NCI-H510A treated with DMSO at 0.1 percent for 48 hours (cell line): ENCODE measurements at places on chromosomes 2 and 18.

DNA sequence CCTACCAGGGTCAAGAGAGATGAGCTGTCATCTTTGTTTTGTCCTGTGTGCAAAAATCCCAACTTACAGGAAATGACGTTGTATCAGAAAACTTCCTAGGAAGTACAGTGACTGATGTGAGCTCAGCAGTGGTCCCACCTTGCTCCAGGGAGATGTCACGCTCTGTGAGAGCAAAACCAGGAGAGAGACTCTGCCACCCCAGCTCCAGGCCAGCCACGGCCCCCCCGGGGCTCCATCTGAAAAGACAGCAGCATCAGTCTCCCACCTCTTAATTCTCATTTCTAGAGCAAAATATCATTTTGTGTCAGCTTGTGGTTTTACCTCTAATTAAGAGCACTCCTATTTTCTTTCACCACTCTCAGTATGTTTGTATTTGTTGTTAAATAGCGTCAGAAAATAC lies 57.5 kb downstream of the MYL12B start:
- DNase-seq = no peak

GRCh38 chr18:44342162-44342561 lies 338.5 kb upstream of the SETBP1 start:
- DNase-seq = no peak

DNA sequence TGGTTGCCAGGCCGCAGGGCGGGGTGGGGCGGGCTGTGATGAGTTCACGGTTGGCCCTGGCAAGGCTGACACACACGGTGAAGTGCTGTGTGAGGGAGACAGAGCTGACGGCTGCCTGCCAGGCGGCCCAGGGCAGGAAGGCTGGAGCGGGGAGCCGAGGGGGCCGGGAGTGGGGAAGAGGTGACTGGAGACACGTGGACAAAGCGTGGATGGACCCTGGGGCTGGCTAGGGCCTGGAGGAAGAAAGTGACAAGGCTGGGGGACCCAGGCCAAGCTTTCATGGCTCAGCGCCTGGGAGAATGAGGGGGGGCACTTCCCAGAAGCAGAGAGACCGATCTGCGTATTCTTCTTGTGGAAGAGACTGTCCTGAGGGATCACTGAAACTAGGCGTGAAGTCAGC lies 123.2 kb downstream of the DYSF start:
- DNase-seq = no peak

DNA sequence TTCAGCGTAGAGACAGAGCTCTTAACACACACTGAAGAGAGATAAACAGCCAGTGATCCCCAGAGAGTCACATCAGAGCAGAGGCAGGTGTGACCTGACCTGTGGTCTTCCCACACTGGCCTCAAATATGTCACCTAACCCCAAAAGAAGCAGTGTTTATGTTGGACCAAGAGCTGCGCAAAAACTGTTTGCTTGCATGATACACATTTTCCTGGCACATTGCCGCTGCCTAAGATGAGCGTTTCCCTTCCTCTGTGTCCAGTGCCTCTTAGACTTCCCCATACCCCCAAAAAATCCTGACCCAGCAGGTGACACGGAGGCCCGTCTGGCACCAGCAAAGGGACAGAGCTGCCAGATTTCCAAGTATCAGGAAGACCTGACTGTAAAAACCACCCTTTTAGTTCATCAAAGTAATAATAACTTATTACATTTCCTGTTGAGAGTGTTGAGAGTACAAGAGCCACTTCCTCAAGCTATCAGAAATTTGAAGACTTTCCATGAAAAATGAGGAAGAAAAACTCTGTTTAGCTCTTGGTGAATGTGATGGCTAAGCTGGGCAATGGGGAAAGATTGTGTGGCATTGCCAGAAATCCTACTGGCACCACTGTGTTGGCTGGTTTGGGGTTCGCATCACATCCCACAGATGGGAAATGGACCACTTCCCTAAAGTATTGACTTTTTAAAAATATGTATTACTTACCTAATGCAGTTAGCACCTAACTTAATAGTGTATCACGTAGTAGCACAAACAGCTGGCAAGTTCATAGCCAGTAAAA lies 6.7 kb downstream of the TNFRSF11A start:
- no peak for DNase-seq

DNA sequence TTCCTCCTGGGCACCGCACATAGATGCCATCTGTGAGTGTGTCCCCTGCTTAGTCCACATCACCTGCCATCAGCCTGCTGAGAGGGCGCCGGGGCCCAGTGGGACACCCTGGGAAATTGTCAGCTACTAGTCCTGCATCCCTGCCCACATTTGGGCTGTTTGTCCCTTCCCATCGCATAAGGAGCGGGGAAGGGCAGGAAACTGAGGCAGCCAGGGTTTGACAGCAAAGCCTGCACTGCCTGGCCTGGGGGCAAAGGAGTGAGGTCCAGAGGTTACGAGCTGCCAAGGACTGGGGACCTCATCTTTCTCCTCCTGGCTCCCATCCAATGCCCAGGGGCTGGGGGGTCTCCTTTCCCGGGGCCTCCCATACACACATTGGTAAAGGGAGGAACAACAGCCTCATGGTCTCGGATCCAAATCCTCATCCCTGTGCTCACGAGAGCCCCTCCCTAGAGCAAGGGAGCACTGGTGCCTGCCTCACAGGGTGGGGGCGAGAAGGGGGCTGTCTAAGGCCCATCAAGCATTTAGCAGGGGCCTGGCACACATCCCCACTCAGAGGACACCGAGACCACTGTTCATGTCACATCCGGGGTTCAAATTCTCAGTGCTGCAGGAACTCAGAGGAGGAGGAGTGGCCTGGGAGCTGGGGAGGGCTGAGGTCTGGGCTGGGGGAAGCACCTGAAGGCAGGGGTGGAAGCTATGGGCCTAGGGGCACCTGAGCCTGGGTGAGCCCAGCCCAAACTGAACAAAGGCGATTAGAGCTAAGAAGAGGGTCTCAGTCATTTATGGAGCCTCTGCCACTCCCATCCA lies 113.8 kb downstream of the SMAD7 start:
- no peak for DNase-seq

GRCh38 chr18:68181956-68182355 lies 533.0 kb downstream of the TMX3 start:
- no peak for DNase-seq

DNA sequence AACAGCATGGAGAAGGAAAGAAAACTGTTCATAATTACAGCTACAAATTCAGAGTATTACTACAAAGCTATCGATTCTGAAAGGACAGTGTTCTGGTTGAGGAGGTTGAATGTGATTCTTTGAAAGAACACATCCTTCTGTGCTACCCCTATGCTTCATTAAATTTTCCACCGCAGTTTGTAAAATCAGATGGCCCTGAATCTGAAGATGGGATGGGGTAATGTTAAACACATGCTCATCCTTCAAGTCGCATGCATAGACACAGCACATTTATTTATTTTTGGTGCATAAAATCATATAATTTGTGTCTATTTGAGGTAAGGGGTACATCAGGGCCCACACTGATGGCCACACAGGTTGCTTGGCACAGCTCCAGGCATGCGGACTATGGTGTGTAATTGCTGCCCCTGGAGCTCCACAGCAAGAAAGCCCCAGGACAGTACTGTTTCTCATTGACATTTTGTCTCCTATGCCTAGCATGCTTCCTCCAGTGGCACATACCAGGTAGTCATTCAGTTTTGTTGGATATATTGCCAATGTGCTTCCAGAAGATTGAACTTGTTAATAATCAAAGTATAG lies 238.8 kb upstream of the TANK start:
- no peak for DNase-seq

- DNase-seq = no peak
Observed at GRCh38 chr2:238294393-238295143, 6.2 kb upstream of the PER2 start.

DNA sequence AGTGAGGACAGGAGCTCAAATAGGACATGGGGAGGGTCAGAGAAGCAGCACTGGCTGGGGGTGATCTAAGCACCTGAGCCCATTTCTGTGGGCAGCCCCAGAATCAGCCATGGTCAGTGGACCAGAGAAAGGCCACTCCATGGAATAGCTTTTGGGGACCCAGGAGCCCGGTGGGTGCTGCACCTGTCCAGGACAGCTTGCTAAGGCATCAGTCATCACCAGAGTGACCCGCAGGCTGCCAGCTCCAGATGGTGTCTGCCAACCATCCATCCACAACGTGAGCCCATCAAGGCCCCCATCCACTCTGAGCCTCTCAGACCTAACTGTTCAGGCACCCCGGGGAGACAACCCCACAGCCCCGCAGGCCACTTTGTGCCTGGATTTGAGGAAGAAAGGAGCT lies 23.6 kb upstream of the COL6A3 start:
- DNase-seq = no peak

- no peak for DNase-seq
Observed at GRCh38 chr2:72938455-72938854, 21.1 kb downstream of the EMX1 start.

- DNase-seq = no peak
Observed at GRCh38 chr2:148122788-148123187, 101.9 kb downstream of the MBD5 start.

GRCh38 chr18:56676639-56677038 lies 25.5 kb downstream of the WDR7 start:
- DNase-seq = no peak

DNA sequence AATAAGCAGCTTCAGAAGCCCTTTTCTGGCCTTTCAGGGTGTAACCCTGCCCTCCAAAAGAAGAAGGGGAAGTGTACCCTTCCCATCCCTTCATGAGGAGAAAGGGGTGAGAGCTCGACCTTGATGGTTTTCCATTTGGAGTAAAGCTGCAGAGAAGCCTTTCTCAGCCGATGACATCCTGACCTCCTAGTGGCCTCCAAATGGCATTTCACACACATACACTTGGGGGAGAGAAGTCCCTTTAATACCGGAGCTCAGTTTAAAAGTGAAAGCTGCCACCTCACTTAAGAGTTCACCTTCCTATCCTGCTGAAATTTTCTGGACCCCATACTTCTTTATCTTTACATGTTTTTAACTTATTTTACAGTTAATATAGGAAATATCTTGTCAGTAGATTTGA lies 716.7 kb downstream of the DCDC2C start:
- DNase-seq = peak; percentile 8

GRCh38 chr2:222736301-222736700 lies 64.8 kb downstream of the MOGAT1 start:
- DNase-seq = no peak

GRCh38 chr2:128868686-128869551 lies 550.3 kb upstream of the HS6ST1 start:
- DNase-seq = no peak

DNA sequence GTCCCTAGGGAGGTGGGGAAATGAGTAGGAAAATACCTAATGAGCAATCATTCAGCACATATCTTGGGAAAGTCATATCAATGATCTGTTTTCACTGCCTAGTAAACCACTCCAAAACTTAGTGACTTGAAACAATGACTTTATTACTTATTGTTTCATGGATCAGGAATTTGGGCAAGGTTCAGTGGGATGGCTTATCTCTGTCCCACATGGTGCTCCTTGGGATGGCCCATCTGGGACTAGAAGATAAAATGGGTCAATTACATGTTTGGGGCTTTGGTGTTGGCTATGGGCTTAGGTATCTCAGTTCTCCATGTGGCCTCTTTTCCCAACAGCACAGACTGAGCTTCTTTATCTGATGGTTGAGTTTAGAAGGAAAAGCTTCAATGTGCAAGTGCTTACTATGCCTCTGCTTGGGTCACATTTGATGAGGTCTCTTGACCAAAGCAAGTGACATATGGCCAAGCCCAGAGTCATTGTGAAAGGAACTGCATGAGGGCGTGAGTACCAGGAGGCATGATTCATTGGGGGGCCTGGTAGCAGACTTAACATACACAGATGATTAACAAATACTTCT lies 218.1 kb upstream of the TNP1 start:
- DNase-seq = no peak

DNA sequence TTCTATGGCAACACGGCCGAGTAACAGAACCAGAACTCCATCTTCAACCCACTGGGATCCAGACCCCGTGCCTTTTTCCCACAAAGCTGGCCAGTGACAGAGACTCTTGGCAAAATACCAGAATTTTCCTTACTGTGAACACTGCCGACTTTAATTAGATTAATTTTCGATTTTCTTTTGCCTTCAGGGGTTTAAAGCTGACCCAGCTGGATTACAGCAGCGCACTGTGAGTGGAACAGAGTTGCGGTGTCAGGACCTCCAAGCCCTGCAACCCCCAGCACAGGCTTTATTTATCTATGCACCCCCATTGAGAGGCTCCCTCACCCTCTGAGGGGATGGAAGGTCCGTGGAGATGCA lies 36.4 kb downstream of the CTIF start:
- DNase-seq = no peak

DNA sequence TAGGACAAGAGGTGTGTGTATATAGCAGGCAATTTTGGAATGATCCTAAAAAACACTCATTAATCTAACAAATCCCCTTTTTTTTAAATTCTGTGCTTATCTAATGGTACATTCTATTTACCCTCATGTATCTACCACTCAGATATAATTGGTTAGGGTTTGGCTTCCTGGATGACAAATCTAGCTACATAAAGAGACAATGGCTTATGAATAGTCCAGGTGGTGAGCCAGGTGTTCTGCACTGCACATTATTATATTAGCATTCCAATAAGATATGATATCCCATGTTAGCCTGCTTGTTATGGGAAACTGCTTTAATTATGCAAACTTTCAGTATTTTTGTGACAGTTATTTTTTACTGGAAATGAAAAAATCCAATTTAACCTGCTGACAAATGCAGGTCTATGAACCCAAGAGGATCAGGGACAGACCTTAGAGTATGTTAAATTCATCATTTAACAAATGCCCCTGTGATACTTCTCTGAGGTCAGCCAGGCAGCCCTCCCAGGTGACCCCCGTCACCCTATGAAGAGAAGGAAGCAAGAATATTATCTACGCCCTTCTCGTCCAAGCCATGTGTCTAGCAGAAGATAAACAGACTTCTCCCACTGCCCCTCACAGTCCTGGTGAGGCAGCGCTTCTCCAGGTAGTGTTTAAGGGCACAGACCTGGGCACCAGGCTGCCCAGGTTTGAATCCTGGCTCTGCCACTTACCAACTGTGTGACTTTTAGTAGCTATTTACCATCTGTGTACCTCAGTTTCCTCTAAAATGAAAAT lies 83.0 kb downstream of the ADD2 start:
- DNase-seq = peak; percentile 10

DNA sequence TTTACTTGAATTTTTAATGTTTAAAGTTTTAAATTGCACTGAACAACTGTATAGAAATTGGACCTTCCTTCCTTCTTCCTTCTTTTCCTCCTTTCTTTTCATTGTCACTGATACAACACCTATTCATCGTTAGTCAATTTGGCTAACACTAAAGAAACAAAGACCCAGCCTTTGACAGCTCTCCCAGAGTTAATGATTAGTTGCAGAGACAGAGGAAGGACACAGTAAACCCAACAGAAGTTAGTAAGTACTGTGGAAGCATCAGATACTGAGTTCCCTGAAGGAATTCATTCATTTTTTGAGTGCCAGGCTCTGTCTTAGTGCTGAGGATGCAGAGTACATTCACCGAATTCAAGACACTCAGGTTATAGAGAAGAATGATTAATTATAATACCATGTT lies 77.9 kb upstream of the RAB27B start:
- no peak for DNase-seq

GRCh38 chr2:172172513-172173173 lies 69.9 kb upstream of the DLX2 start:
- peak; percentile 89 for DNase-seq

GRCh38 chr2:15521641-15522181 lies 39.4 kb downstream of the NBAS start:
- DNase-seq = no peak

- DNase-seq = no peak
Observed at GRCh38 chr18:12043811-12044210, 49.8 kb upstream of the ANKRD62 start.

GRCh38 chr18:59861963-59862819 lies 37.6 kb upstream of the PMAIP1 start:
- no peak for DNase-seq

GRCh38 chr2:510839-511238 lies 166.4 kb downstream of the TMEM18 start:
- DNase-seq = no peak

GRCh38 chr2:171939058-171939742 lies 16.9 kb downstream of the HAT1 start:
- no peak for DNase-seq
